Epithelial cell of proximal tubule (primary cell): ENCODE measurements at places on chromosomes 11 and 22. TPM values are rescaled to one million over a fixed set of nuclear protein-coding genes. Genes with fewer than 3 reads are reported as not detected.

Gene TBX1
- total RNA-seq: not detected in 2 replicates

DNA sequence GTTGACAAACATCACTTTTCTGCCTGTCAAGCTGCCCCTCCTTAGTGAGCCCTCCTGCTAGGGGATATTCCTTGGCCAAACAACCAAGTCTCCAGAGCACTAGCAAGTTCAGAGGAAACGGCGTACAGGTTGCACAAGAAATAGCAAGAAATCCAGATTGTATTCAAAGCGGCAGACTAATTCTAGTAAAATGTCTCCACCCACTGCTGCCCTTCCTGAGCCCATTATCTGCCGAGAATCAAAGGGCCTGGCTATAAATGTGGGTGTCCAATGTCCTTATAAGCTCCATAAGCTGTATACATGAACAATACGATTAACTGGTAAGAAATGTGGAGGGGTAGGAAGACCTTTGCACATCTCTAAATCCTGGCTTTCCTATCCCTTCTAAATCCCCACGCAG, 44.0 kb upstream of the AKIP1 start:
- DNase-seq: no peak

GRCh38 chr11:96186806-96187205, 156.2 kb downstream of the MAML2 start:
- DNase-seq: no peak

- DNase-seq: no peak
Observed at GRCh38 chr11:60360621-60361020, 17.7 kb upstream of the MS4A7 start.

DNA sequence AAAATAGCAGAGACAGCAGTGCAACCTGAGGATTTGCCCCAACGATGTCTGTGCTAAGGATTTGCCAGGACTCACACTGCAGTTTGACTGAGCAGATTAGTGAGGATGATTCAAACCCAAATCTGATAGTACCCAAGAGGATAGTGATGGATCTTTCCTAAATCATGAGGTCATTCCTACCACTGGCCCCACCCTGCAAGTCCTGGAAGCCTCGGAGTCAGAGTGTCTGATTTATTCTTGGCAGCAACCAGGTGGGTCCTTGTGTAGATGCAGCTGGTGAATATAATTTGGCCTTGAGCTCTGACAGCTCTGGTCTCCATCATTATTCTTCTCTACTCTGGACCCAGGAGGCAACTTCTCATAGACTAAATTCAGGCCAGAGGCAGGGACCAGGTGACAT, 179.3 kb upstream of the RAG2 start:
- no peak for DNase-seq

DNA sequence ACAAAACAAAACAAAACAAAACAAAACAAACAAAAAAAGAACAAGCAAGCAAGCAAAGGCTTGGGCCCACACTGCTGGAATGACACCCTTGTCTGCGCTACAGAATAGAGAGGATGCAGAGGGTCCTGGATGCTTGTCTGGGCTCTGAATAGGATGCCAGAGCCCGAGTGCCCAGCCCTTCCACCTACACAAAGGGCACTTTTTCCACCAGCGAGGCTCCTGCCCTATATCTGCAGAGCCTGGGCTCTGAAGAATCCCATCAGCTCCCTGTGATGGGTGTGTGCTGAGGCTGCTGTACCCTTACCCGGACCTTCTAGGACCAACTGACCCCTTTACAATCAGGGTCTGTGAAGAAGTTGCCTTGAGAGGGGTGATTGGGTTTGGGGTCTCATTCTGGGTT, 221.2 kb downstream of the DSCAML1 start:
- DNase-seq: no peak

- no peak for DNase-seq
Observed at GRCh38 chr11:76073724-76074123, 132.6 kb downstream of the WNT11 start.

Gene MYOD1
- not detected in 2 replicates for total RNA-seq

DNA sequence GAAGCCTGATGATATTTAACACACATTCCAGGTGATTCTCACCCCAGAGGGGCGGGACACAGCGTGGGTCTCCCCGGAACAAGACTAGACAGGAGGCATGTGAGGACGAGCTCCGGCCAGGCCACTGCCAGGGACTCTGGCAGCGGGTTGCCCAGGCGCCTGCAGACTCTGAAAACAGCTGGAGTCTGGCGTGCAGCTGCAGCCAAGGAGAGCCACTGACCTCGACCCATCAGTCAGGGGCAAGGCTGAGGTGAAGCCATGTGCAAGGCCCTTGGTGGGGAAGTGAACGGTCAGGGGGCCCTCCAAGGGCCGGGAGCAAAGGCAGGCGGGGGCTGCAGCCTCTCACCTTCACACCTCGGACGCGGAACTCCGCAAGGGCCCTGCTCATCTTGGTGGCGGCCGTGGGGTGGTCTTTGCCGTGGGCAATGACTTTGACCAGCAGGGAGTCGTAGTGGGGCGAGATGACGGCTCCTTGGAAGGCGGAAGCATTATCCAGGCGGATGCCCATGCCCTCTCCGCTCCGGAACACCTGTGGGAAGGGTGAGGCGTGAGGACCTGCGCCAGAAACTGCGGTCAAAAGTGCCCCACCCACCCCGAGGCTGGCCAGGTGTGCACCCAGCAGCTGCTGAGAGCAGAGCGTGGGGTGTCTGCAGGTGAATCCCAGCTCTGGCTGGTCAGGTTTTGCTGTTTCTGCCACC, 6.7 kb downstream of the LRFN4 start:
- DNase-seq: no peak

Gene MAJIN
- total RNA-seq: not detected in 2 replicates

Gene CDCA5
- total RNA-seq: 32.0 and 45.4 TPM in 2 replicates

Gene IGLL1
- total RNA-seq: not detected in 2 replicates

- no peak for DNase-seq
Observed at GRCh38 chr11:120869097-120869496, 154.8 kb upstream of the TBCEL start.

Gene ACTN3
- total RNA-seq: not detected in 2 replicates

GRCh38 chr11:11813288-11813962, 28.3 kb upstream of the USP47 start:
- DNase-seq: peak; percentile 96

GRCh38 chr11:70210530-70210929, 7.4 kb downstream of the FADD start:
- DNase-seq: no peak

- DNase-seq: no peak
Observed at GRCh38 chr11:44145011-44145775, 49.7 kb downstream of the EXT2 start.

GRCh38 chr22:49208768-49209252, 618.9 kb downstream of the BRD1 start:
- no peak for DNase-seq

DNA sequence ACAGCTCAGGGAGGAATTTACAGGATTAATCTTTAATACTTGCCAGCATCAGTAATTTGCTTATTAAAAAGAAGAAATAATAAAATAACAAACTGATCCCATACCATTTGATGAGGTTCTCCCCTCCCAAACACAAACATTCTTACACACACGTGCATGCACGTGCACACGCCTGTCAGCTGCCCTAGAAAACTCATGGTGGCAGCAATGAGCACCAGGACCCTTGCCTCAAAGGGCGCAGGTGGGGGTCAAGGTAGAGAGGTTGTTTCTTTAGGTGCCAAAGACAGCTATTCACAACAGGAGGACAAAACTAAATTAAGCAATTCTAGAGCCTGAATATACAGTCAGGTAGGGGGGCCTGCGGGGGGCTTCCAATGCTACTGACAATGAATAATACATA, 219.3 kb downstream of the BUD13 start:
- no peak for DNase-seq

DNA sequence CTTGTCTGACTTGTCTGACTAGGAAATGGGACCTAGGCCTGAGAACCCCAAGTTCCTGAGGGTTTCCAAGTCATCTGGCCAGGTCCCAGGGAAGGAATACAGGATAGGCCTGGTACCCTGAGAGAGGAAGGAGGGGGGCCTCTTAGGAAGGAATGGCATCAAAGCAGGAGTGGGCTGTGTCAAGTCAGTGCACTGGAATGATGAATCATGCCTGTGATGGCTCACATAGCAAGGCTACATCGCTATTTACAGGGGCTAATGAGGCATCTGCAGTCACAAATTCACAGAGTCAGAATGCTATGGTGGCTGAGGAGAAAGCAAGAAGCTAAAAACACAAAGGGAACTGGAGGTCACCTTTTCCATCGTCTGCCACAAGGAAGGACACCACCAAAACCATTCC, 247.3 kb downstream of the NXPE2 start:
- no peak for DNase-seq

GRCh38 chr11:209275-210121, 2.0 kb downstream of the RIC8A start:
- no peak for DNase-seq

DNA sequence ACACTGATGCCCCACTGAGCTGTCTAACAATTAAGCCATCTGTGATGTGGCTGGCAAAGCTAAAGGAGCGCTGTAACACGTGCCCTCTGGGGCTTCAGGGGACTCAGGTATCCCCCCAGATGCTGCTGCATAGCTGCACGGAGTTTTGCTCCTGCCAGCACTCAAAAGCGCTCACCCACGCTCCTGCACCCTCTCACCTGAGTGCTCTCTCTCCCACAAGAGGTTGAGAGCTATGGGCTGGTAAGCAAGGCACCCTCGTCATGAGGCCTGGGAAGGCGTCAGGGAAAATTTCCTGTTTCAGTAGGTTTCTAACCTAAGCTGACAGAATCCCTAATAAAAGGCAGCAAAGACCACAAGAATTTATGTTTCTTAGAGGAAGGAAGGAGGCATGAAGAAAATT, 850.3 kb downstream of the OPCML start:
- no peak for DNase-seq

Gene CDC42EP2
- 18.6 and 23.1 TPM in 2 replicates for total RNA-seq

Gene FLRT1
- total RNA-seq: not detected in 2 replicates

Gene PTDSS2
- 53.4 and 66.1 TPM in 2 replicates for total RNA-seq

GRCh38 chr22:22954656-22955055, 67.0 kb downstream of the IGLL5 start:
- DNase-seq: no peak

GRCh38 chr11:38721586-38722315, 2123.7 kb upstream of the RAG2 start:
- DNase-seq: no peak

Gene ADAMTS15
- 0.58 and 2.4 TPM in 2 replicates for total RNA-seq

- DNase-seq: no peak
Observed at GRCh38 chr11:113296447-113297205, 17.8 kb upstream of the TTC12 start.

Gene SGSM1
- total RNA-seq: under 0.01 TPM in 1 of 2 replicates, not detected in the other

GRCh38 chr11:66143996-66144678, 74.1 kb downstream of the PACS1 start:
- no peak for DNase-seq

Gene HPX
- 0.06 and 1.0 TPM in 2 replicates for total RNA-seq

- DNase-seq: no peak
Observed at GRCh38 chr11:113426686-113427085, 39.1 kb downstream of the ANKK1 start.

GRCh38 chr11:10460611-10461275, 5.7 kb downstream of the AMPD3 start:
- no peak for DNase-seq
